ENCODE measurements at places on chromosomes 6 and 20.

DNA sequence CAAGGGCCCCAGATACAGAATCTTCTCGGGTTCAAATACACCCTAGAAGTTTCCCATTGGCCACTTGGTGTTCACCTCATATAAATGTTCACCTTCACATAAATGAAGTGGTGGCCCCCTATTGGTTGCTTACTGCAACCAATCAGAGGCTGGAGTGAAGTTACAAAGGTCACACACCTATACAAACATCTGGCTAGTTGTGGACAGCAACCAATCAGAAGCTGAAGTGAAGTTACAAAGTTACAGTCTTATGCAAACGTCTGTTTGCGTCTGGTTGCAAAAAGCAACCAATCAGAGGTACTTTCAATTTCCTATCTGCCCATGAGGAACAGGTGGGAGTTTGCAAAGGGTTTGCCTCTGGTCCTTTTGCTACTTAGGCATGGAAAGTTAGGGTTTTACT lies 206.5 kb upstream of the BMP2 start:
- DNase-seq = no peak

DNA sequence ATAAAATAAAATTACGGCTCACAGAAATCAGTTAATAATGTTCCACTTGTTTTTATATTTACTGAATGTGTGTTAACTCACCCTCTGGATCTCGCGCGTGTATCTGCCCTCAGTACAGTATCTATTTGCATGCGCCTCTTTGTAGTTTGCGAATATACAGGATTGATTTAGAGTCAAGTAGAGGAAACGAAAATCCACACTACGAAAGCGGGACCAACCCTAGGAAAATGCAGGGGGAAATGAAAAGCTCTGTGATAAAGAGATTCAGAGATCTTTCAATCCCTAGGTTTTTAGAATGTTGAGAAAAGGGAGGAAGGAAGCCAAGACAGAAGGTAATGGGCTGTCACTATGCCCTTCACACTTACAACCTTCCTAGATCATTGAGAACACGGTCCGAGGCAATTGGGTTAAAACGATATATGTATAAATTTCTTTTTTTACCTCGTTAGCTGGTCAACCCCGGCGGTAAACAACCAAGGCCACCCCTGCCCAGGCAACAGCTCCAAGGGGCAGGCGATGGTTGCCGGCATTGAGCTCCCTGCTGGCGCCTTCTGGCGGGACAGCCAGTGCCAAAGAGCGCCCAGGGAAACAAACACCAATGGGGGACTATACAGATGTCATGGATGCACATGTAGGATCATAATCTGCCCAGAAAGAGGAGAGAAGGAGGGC lies 792 bp upstream of the FUT9 start:
- DNase-seq = no peak

DNA sequence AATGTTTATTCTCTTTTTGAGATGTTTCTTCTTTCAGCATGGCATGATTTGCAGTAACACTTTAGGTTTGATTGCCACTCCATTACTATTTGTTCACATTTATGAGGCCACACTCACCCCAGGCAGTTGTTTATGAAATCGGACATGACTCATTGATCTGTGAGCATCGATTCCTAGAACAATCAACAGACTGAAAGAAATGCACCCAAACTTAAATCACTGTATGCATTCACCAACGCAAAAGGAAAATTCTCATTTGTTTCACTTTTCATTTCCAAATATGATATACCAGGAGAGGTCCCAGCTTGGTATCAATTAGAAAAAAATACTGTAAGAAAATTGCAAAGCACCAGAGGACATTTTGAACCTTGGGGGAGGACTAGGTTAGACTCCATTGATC lies 5.4 kb upstream of the GJA10 start:
- DNase-seq = no peak

DNA sequence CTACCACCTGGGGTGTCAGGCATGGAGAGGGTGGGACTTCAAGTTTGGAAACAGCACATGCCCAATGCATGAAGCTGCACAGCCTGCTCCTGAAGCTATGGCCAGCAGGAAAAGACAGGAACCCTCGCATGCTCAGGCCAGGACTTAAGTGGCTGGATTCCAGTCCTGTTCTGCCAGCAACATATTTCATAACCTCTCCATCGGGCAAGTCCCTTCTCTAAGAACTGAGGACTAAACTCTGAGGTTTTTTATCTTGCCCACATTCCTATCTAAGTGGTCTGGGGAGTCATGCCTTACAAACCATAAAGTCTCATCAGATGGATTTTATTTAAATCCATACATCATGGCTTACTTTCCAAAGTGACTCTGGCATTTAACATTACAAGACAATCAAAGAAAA lies 27.5 kb upstream of the AGPAT4 start:
- peak; percentile 92 for DNase-seq

Data from cardiac fibroblast (primary cell).